HL-60 (cell line): ENCODE measurements at places on chromosomes 4 and X.

DNA sequence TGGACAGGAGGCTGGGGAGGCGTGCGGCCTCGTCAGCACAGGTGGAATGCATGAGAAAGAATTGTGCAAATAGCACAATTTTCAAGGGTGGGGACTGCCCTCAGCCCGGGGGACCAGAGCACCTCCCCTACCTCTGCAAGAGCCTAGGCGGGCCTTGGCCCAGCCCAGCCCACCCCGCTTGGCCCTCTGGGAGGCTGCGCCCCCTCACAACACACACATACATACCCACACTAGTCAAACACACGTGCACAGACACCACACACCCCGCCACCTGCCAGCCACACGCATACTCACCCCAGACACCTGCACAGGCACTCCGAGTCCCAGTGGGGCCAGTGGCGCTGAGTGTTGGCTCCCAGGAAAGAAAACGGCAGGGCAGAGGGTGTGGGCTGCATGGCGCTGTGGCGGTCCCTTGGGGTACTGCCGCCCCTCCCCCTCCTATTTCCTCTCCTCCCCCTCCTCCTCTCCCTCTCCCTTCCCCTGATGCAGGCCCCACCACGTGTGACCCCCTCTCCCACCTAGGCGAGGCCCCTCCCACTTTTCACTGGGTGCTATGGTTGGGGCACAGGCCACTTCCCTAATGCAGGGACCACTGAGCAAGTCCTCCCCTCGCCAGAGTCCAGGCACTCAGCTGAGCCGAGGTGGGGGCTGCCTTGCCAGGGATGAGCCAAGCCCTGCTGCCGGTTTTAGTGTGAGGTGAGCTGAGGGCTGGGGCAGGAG, 84.5 kb downstream of the FAM53A start:
- DNase-seq = no peak

GRCh38 chr4:15031993-15032675, 29.9 kb downstream of the CPEB2 start:
- DNase-seq = no peak

DNA sequence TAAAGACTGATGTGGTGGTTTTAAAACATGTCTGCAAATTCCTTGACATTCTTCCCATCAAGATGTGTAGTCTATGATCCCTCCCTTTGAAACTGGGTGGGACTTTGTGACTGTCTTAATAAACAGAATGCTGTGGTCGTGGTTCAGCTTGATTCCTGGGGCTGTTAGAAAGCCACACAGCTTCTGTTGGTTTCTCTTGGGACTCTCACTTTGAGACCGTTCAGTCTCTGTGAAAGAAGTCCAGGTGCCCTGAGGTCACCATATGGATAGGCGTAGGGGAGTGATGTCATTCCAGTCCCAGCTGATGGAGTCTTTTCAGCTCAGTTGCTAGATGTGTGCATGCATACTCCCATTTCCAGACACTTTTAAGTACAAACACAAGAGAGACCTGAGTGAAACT, 216.6 kb downstream of the KDR start:
- no peak for DNase-seq

DNA sequence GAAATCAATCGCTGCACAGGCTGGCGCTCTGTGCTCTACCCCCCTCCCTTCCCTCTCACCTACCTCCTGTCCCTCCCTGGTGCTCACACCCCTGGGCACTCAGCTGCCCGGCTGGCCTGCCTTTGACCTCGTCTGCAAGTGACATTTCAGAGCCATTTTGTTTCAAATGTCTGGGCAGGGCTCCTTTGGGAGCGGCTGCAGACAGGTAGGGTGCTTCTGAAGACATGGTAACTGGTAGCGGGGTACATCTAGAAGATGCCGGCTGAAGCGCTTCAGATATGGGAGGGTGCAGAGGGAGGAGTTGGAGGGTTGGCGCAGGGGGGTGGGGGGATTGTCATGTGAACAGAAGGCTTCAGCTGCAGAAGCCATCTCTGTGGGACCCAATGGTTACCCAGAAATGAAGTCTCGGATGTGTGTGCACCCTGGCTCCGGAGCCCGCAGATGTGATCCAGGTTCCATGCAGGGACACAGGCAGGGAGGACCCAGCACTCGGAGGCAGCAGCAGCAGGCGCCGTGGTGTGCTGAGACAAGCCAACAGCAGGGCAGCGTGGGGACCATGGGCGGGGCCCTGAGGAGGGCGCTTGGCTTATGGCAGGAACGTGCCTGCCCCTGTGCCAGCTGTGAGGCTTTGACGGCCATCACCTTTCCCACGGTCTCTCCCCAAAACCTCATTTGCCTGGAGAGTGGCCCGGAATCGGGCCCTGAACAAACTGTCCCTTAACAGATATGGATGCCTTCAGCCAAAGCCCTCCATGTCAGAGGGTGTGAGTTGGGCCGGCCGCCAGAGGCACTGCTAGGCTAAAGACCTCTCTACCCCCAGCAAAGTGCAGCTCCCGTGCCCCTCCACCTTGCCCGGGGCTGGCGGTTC, 7.6 kb upstream of the DUSP9 start:
- no peak for DNase-seq

GRCh38 chr4:139910106-139910505, 243.9 kb downstream of the MAML3 start:
- DNase-seq = no peak

- DNase-seq = no peak
Observed at GRCh38 chr4:76199664-76200211, 13.9 kb downstream of the SCARB2 start.

GRCh38 chr4:21769404-21770147, 179.0 kb downstream of the KCNIP4 start:
- no peak for DNase-seq

DNA sequence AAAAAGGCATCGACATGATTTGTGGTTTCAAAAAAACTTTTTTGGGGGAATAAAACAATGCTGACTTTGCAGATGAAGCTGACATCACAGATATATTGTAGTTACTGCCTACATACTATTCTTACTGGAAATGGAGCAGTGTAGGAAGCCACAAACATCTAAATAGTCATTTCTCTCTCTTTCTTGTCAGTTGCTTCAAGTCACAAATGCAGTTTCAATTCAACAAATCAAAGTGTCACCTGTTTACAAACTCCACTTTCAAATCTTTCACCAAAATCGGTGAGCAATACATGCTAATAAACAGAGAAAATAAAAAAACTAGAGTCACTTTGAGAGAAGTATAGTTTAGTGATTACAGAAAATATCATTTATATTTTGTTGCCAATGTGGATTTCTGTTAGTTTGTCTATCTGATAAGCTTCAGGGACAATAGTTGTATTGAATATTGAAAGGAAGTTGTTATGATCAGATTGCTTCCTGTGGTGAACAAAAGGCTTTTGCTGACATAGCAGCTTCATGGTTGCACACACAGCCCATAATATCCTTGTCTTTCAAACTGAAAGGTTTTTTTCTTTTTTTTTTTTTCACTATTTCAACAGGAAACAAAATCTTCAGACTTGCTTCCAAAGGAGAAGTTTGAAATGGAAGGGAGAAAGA, 49.7 kb upstream of the PTPN13 start:
- no peak for DNase-seq
